Stimulated activated CD4-positive, alpha-beta T cell treated with anti-CD3 and anti-CD28 coated beads, Interleukin-1b, Interleukin-23, amount 100 ng/mL, for 1 hour (primary cell): ENCODE measurements at places on chromosomes 6 and 20.

DNA sequence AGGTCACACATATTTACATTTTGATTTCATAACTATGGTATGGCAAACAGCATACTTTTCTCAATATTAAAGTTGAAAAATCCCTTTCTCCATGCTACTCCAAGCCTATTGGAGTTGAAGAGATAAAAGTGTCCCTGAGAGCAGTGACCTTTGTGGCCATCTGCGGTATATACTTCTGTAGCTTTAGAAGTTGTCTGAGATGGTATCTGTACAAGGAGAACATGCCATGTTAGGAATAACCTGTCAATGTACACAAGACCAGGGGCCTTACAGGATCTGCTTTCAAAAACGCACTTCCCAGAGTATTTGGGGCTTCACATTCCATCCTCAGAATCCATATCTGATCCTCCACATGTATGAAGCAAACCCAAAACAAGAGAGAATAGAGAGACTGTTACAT lies 226.7 kb downstream of the MEI4 start:
- no peak for DNase-seq

GRCh38 chr6:41638935-41639808 lies 904 bp downstream of the MDFI start:
- DNase-seq, result no peak

- DNase-seq, result no peak
These were observed 433.2 kb upstream of the SPTLC3 start for GRCh38 chr20:12575352-12576095.

- no peak for DNase-seq
These were observed 14.2 kb downstream of the SEC63 start for GRCh38 chr6:107943626-107944439.

GRCh38 chr6:125533710-125534397 lies 215.6 kb upstream of the HEY2 start:
- no peak for DNase-seq

GRCh38 chr6:1403851-1404712 lies 14.7 kb downstream of the FOXF2 start:
- DNase-seq, result no peak

- no peak for DNase-seq
These were observed 141.5 kb downstream of the ANKRD60 start for GRCh38 chr20:58086763-58087561.

DNA sequence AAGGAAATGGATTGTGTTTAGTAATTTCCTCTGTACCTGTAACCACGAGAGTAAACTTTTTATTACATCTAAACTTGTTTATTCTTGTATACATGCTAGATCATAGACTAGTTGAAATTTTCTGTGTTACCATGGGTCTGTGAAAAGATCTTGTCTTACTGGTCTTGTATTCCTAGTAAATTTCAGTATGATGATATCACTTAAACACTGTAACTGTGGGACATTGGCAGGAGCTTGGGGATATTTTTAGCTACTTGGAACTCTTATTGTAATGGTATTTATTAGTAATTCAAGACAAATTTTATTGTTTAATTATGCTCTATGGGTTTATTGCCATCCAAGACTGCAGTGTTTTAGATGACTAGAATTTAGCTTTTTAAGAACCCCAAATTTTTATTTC lies 25.9 kb upstream of the TULP4 start:
- DNase-seq, result no peak

- no peak for DNase-seq
These were observed 15.2 kb downstream of the EFHC1 start for GRCh38 chr6:52435345-52435744.

- DNase-seq, result no peak
These were observed 36.4 kb upstream of the ENPP5 start for GRCh38 chr6:46207174-46207573.
